ENCODE measurements at places on chromosomes 13 and 19. TPM values are rescaled to one million over a fixed set of nuclear protein-coding genes. Genes with fewer than 3 reads are reported as not detected.

DNA sequence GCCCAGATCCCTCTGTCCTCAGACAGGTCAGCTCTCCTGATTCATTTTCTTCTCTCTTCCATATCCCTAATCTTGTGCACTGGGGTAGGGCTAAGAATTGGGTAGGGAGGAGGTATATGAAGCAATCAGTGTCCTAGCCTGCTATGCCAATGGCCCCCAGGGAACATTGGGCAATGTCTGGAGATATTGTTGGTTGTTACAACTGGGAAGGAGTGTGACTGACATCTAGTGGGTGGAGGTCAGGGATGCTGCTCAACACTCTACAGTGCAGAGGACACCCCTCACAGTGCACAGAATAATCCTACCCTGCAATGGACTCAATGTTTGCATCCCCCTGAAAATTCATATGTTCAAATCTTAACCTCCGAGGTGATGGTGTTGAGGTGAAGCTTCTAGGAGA is 57.5 kb downstream of the CPAMD8 start:
- H3K27me3 ChIP-seq: no peaks in the 10 kb centered on the region
- H3K4me1 ChIP-seq: peaks cover 8% of the 10 kb centered on the region
- no peak overlapping the region for H3K27ac ChIP-seq
- DNase-seq: peak; percentile 56
- peaks cover 6% of the 10 kb centered on the region for H3K36me3 ChIP-seq

DNA sequence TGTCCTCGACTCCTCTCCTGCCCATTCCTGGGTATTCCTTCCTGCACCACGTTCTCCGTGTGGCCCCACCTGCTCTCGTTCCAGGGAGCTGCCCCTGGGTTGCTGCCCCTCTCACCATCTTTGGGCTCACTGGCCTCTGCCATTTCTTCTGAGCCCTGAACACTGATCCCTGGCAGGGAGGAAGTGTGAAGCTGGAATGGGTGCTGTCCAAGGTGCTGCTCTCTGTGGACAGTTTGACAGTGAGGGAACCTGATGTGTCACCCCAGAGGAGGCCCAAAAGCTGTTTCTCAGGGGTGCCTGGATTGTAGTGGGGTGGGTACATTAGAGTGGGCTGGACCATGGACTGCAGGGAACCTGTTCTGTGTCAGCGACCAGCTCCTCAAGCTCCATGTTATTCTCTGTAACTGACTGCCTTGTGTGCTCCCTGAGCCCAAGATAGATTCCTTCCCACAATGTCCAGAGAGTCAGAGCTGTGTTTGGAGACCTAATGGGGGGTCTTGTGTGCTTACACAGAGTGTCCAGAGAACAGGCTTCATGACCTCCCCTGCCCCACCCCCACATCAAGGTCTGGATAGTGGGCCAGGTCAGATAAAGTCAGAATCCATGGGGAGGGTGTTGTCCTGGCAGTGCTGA is 7.2 kb upstream of the CEACAM8 start:
- no peak overlapping the region for H3K27ac ChIP-seq
- DNase-seq: no peak
- no peak overlapping the region for H3K4me3 ChIP-seq
- H3K4me1 ChIP-seq: no peaks in the 10 kb centered on the region
- H3K36me3 ChIP-seq: no peaks in the 10 kb centered on the region

- H3K27me3 ChIP-seq: no peaks in the 10 kb centered on the region
- no peaks in the 10 kb centered on the region for H3K4me1 ChIP-seq
- DNase-seq: no peak
- no peaks in the 10 kb centered on the region for H3K36me3 ChIP-seq
- H3K4me3 ChIP-seq: no peak overlapping the region
These were observed 391.5 kb upstream of the DACH1 start for GRCh38 chr13:72258340-72258981.

- H3K27ac ChIP-seq: no peak overlapping the region
These were observed 10.0 kb downstream of the ZSCAN22 start for GRCh38 chr19:58336820-58337219.

DNA sequence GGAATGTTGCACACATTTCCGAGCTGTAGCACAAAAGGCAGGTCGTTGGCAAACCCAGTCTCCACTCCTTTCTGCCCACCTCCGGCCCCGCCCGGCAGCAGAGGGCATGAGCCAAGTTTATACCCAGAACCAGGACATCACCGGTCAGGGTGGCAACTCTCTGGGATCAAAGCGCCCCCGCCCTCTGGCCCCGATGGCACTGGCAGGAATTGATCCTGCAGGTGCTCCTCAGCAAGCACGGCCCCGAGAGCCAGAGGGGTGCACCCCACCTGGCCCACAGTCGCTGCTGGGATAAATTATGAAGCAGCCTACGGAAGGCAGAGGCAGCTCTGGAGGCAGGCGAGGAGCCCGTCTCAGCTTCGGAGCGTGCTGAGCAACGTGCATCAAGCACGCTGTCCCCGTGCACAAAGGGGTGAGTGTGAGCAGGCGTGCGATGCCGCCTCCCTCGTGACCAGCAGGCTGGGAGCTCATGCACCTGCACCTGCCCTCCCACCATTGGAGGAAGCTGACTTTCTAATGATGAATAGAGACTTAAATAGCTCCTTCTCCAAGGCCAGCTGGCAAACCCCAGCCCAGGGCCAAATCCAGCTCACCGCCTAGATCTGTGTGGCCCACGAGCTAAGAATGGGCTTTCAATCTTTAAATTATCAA is 25.7 kb downstream of the SHC2 start:
- no peaks in the 10 kb centered on the region for H3K27me3 ChIP-seq
- H3K4me1 ChIP-seq: no peaks in the 10 kb centered on the region
- no peaks in the 10 kb centered on the region for H3K36me3 ChIP-seq
- no peak overlapping the region for H3K4me3 ChIP-seq
- H3K27ac ChIP-seq: no peak overlapping the region

DNA sequence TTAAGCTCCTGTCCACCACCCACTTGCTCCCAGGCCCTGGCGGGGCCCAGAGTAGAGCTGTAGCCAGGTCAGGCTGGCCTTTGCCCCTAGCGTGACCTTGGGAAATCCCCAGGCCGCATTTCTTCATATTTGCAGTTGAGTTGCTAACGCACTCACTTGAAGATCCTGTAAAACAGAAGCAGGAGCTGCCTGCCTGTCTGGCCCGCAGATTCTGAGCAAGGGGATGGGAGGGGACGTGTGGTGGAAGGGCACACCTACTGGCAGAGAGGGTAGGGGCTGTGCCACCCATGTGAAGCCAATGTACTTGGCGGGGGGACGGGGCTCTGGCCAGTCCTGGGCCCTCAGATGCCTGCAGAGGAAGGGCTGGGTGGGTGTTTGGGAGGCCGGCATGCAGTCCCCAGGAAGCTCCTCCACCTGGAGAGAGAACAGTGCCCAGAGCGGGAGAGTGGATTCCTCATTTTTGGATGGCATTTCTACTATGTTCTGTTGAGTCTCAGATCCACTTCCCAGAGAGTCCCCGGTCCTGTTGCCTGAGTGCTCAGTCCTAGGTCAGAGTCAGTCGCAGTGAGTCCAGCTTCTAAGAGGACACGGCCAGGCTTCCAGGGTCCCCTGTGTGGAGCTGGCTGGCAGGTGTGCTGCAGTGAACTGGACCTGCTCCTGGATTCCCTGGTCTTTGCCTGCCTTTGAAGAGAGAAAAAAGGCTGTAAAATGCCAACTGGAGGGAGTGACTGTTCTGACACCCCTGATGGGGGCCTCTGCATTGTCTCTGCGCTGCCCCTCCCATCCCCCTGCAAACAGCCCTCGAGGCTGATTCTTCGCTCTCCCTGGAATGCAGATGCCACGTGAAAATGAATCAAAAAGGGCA is 62.9 kb downstream of the GGACT start:
- no peak for DNase-seq
- H3K4me3 ChIP-seq: no peak overlapping the region
- no peaks in the 10 kb centered on the region for H3K36me3 ChIP-seq
- peaks cover 9% of the 10 kb centered on the region for H3K27me3 ChIP-seq

DNA sequence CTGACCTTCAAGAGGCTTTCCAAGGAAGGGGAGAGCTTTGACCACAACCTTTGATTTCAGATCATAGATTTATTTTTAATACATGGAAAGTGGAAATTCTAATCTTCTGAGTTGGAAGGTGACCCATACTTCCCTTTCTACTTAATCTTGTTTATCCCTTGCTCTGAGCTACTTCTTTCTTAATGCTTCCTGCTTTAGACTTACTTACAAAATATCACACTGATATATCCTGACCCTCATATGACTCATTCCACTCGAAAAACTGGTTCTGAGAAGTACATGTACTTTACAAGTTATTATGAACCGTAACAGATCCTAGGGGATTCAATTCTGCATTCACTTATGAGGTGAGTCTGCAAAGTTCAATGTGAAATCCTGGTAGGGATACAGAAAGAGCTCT is 76.2 kb upstream of the IRS2 start:
- H3K36me3 ChIP-seq: no peaks in the 10 kb centered on the region
- H3K4me1 ChIP-seq: no peaks in the 10 kb centered on the region
- DNase-seq: no peak
- H3K4me3 ChIP-seq: no peak overlapping the region
- peaks cover 4% of the 10 kb centered on the region for H3K27me3 ChIP-seq
- H3K27ac ChIP-seq: no peak overlapping the region

GRCh38 chr19:46660008-46660517 is 919 bp downstream of the DACT3 start:
- no peak overlapping the region for H3K4me3 ChIP-seq
- H3K36me3 ChIP-seq: no peaks in the 10 kb centered on the region
- H3K4me1 ChIP-seq: peaks cover 31% of the 10 kb centered on the region
- no peak overlapping the region for H3K27ac ChIP-seq
- H3K27me3 ChIP-seq: peaks cover 30% of the 10 kb centered on the region

DNA sequence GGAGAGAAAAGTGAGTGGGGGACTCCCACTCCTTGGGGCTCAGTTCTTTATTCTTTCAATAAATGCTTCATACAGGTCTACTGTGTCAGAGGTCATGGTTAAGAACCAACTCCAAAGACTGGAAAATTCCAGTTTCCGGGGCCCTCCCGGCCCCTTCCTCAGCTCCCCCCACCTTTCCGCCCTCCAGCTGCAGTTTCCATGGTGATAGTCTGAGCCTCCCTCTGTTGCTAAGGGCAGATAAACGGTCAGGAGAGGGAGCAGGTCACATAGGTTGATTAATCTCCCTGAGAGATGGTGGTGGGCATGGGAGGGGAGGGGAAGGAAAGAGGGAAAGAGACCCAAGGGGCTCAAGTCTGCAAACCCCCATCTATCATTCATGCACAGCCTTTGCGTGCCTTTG is 131.5 kb upstream of the USP29 start:
- no peak overlapping the region for H3K4me3 ChIP-seq
- no peaks in the 10 kb centered on the region for H3K4me1 ChIP-seq
- H3K36me3 ChIP-seq: no peaks in the 10 kb centered on the region
- no peaks in the 10 kb centered on the region for H3K27me3 ChIP-seq

DNA sequence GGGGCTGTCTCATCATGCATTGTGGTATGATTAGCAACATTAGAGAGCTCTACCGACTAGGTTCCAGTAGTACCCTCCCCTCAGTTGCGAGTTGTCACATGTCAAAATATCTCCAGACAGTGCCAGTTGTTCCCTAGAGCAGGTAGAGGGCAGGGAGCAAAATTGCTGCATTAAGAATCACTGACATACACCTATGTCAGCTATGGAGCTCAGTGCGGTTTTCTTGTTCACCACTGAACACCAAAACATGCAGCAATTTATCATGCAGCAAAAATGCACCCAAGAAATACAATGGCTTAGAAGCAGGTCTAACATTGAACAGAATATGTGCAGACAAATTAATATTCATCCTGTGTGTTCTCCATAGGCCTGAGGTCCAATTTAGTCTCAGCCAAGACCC is 186.9 kb upstream of the STARD13 start:
- H3K36me3 ChIP-seq: no peaks in the 10 kb centered on the region
- H3K27me3 ChIP-seq: no peaks in the 10 kb centered on the region
- no peak overlapping the region for H3K4me3 ChIP-seq
- H3K27ac ChIP-seq: no peak overlapping the region
- no peaks in the 10 kb centered on the region for H3K4me1 ChIP-seq
- no peak for DNase-seq

- no peak overlapping the region for H3K27ac ChIP-seq
- no peaks in the 10 kb centered on the region for H3K4me1 ChIP-seq
- H3K36me3 ChIP-seq: no peaks in the 10 kb centered on the region
- H3K27me3 ChIP-seq: no peaks in the 10 kb centered on the region
These were observed 11.0 kb downstream of the ZNF835 start for GRCh38 chr19:56660381-56661107.

ZNF625 gene
- polyA plus RNA-seq: not detected

GAMT gene
- 0.96 TPM for polyA plus RNA-seq

CDX2 gene
- not detected for polyA plus RNA-seq

ZNF610 gene
- not detected for polyA plus RNA-seq

ACP5 gene
- polyA plus RNA-seq: 58.2 TPM

KLK2 gene
- polyA plus RNA-seq: not detected

MEF2B gene
- polyA plus RNA-seq: 0.30 TPM

RFPL4AL1 gene
- 1.3 TPM for polyA plus RNA-seq

ASF1B gene
- 13.4 TPM for polyA plus RNA-seq

Data from CD14-positive monocyte (primary cell).